GM04503 (cell line): ENCODE measurements at places on chromosomes 3 and 15.

- DNase-seq = no peak
These were observed 236.4 kb downstream of the CDIN1 start for GRCh38 chr15:36815786-36816185.

GRCh38 chr3:53711387-53711786 lies 134.8 kb downstream of the CHDH start:
- DNase-seq = no peak

GRCh38 chr3:58359621-58360020 lies 26.9 kb downstream of the PXK start:
- DNase-seq = no peak

GRCh38 chr3:72748659-72749058 lies 99.6 kb downstream of the SHQ1 start:
- no peak for DNase-seq

DNA sequence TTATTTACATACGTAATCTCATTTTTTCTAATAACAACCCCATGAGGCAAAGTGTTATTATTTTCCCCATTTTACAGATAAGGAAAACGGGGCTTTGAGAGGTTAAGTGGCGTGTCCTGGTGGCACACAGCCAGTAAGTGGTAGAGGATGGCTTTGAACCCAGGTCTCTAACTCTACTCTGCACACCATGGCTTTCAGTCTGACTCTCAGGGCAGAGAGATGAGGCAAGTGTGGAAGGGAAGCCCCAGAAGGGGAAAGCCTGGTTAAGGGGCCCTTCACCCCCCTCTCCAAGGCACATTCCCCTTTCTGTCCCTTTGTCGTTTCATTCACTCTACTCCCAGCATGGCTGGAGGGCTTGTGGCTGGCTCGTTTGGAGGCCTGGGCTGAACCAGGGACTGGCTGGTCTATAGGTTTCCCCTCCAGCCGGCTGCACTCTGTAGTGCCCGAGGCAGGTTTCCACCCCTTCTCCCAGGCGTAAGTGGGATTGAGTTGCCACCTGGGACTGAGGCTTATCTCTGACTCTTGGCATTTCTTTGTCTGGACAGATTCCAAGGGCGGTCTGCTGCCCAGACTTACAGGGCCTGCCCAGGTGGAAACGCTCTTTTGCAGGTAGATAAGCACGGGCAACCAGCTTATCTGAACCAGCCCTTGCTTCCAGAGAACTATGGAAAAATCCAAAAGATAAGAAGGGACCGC lies 12.1 kb downstream of the SEMA4B start:
- no peak for DNase-seq

- DNase-seq = no peak
These were observed 187.5 kb downstream of the MEGF11 start for GRCh38 chr15:66066005-66066404.

GRCh38 chr3:44478606-44479094 lies 1.2 kb upstream of the ZNF445 start:
- no peak for DNase-seq

GRCh38 chr3:11140713-11141104 lies 13.6 kb upstream of the HRH1 start:
- no peak for DNase-seq

- DNase-seq = no peak
These were observed 66.7 kb downstream of the ATP10A start for GRCh38 chr15:25796395-25796794.

DNA sequence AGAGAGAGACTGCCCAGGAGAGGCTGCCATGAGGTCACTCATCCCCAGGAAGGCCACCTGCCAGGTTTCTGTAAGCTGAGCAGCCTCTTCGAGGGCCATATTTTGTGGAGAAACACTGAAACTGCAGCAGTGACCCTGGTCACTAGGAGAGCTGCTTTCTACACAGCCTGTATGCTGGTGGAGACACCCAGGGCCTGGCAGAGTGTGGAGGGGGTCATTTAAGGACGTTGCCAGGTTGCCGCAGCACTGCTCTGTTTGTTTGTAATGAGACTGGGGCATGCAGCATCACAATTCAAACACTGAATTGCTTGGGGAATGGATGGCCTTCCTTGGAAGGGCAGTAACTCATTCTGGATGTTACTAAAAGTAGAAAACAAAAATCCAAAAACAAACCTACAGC lies 104.9 kb upstream of the TRIM42 start:
- no peak for DNase-seq

DNA sequence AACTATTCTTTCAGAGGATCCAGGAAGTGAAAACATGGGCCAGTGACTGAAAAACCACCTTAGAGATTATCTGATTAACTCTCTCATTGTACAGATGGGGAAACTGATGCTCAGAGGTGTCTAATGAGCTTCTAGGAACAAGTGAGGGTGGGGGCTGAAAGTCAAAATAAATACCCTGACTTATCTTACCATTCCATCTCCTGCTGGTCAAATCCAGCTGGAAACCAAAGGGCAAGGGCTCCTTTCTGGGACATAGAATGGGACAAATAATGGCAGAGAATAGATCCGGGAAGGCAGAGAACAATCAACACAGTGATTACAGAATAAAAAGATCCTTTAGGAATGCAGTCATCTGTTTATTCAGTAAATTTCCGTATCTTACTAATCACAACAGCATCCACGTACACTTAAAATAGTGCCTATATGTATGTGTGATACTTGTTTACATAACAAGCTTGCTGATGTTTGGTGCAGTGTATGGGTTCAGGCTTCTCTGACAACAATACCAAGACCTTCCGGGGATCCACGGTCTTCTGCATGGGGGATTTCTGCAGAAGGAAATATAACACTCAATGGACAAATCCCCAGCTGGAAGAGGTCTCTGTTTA lies 173.2 kb downstream of the THSD4 start:
- DNase-seq = no peak

GRCh38 chr3:44080474-44081072 lies 161.1 kb upstream of the TOPAZ1 start:
- no peak for DNase-seq

- no peak for DNase-seq
These were observed 23.6 kb upstream of the MYLK start for GRCh38 chr3:123907720-123908119.

DNA sequence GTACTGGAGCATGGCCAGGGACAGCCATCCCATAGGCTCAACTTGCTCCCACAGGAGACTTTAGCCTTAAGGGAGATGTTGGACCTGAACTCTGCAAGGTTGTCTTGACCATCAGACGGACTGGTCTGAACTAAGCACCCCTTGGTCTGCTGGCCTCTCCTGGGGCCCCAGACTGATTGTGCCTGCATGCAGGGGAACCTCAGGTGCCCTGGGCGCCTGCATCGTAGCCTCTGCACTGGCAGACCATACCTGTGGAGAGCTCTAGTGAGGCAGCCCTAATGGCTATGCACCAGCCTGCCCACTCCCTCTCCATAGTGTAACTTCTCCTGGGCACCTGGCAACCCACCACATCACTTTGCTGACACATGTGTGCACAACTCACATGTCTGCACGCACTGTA lies 395.6 kb downstream of the ZPLD1 start:
- no peak for DNase-seq
